Osteocyte (in vitro differentiated cells): ENCODE measurements at places on chromosomes 7 and 10. TPM values are rescaled to one million over a fixed set of nuclear protein-coding genes. Genes with fewer than 3 reads are reported as not detected.

GRCh38 chr10:51048792-51049191, 25.5 kb upstream of the PRKG1 start:
- H3K4me1 ChIP-seq: no peaks in the 10 kb centered on the region
- H3K27ac ChIP-seq: no peak overlapping the region
- no peaks in the 10 kb centered on the region for H3K36me3 ChIP-seq
- no peaks in the 10 kb centered on the region for H3K27me3 ChIP-seq

DNA sequence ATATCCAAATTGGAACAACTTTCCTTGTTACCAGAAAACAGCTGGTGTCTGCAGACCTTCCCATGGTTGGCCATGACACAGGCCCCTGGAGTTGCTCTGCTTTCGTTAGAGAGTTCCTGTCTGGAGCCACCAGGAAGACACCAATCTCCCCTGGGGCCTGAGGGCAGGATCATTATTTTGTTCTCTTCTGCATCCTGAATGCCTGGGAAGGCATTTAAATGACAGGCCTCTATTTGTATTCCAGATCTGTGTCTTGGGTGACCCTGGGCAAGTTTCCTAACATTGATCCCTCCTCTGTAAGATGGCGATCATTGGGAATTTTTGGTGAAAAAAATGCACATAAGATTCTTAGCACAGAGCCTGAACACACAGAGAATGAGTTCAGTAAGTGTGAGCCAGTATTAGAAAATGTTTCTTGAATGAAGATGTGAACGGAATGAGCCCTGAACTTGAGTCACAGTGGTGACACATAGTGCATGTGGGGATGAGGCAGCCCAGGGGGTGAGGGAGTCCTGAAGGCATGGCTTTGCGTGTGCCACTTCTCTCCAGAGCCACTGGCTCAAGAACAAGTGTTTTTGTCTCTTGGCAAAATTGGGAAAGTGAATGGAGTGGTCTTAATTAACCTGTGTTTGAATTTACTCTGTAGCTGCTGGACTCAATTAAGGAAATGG, 28.4 kb downstream of the BMPER start:
- no peak for DNase-seq
- H3K27me3 ChIP-seq: no peaks in the 10 kb centered on the region
- no peak overlapping the region for H3K27ac ChIP-seq
- H3K4me1 ChIP-seq: peaks cover 17% of the 10 kb centered on the region

GRCh38 chr10:132848951-132849545, 63.1 kb upstream of the NKX6-2 start:
- no peaks in the 10 kb centered on the region for H3K4me1 ChIP-seq
- peak; percentile 76 for DNase-seq
- peaks cover 16% of the 10 kb centered on the region for H3K27me3 ChIP-seq
- H3K36me3 ChIP-seq: no peaks in the 10 kb centered on the region
- H3K27ac ChIP-seq: no peak overlapping the region
- no peak overlapping the region for H3K4me3 ChIP-seq

DNA sequence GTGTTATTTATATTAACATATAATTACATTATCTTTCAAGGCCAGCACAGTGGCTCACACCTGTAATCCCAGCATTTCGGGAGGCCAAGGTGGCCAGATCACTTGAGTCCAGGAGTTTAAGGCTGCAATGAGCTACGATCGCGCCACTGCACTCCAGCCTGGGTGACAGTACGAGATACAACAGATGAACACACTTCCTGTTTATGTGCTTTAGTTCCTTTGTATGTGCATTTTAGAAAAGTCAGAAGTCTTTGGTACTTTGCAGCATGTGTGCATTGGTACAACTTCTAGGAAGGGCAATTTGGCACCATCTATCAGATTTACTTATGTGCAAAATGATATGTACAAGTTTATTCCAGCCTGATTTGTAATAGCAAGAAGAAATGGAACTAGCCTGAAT, 13.3 kb downstream of the SLC35G1 start:
- H3K27ac ChIP-seq: no peak overlapping the region
- H3K4me3 ChIP-seq: no peak overlapping the region
- H3K36me3 ChIP-seq: peaks cover 6% of the 10 kb centered on the region
- H3K4me1 ChIP-seq: no peaks in the 10 kb centered on the region

DNA sequence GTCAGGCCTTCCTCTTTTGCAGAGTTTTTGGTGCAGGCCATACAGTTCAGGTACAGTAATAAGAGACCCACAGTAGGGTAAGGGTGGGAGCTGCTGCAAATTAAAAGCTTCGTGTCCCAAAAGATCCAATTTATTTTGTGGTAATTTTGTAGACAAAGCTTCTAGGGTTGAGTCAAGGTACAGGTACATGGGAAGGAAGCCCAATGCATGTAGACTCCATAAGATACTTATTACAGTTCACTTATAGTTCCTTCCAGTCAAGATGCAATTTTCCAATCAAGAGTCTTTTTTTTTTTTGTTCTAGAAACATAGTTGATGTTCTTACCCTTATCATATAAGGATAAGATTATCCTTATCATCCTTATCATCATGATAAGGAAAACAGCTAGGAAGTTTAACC, at the start of gene TAS2R4:
TAS2R4 (plus strand) TSS at position 301 of the 400 bp plus-strand sequence. CDS start 1,815 bp downstream, outside the sequence.
- no peak within 1 kb of the TSS for H3K4me3 ChIP-seq
- H3K27ac ChIP-seq: no peak within 1 kb of the TSS
- DNase-seq: no peak
- H3K27me3 ChIP-seq: no peaks in the 10 kb centered on the region

DNA sequence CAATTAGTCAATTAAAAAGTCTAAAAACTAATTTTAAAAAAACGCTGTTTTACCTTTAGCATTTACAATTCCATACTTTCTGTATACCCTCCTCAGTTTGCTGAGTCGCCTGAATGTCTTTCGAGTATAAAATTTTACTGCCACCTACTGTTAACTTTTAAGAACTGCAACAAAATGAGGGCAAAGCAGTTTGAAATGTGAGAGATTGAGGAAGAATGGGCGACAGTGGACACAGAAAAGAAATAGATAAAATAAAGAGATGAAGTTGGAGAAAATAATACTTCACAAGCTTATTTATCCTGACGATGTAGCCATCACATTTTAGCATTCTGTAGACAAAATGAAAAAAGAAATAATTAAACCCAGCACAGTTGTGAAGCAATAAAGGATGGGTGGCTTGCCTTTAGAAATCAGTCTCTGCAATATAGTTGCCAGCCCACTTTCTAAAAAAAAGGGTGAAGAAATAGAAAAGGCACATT, 110.8 kb upstream of the PTN start:
- no peak for DNase-seq
- H3K4me1 ChIP-seq: peaks cover 13% of the 10 kb centered on the region
- no peak overlapping the region for H3K27ac ChIP-seq
- no peaks in the 10 kb centered on the region for H3K36me3 ChIP-seq
- H3K27me3 ChIP-seq: no peaks in the 10 kb centered on the region

DNA sequence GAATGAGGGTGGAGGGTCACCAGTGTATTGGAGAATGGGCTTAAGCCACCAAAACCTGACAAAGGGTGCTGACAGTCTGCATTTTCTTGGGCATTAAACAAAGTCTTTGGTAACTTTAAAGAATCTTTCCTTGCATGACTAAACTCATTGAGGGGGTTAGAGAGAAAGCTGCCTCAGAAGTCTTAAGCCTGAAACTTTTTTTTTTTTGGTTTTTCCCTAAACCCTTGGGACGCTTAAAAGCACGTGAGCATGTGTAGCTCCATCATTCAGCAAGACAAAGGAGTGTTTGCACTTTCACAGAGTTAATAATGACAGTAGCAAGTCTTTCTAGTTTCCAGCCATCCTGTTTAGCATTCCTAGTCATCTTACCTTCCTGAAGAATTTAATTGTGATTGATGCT, 110.7 kb downstream of the LRMDA start:
- peaks cover 20% of the 10 kb centered on the region for H3K4me1 ChIP-seq
- no peaks in the 10 kb centered on the region for H3K36me3 ChIP-seq
- no peak overlapping the region for H3K27ac ChIP-seq
- H3K4me3 ChIP-seq: no peak overlapping the region
- no peak for DNase-seq
- H3K27me3 ChIP-seq: peaks cover 55% of the 10 kb centered on the region

DNA sequence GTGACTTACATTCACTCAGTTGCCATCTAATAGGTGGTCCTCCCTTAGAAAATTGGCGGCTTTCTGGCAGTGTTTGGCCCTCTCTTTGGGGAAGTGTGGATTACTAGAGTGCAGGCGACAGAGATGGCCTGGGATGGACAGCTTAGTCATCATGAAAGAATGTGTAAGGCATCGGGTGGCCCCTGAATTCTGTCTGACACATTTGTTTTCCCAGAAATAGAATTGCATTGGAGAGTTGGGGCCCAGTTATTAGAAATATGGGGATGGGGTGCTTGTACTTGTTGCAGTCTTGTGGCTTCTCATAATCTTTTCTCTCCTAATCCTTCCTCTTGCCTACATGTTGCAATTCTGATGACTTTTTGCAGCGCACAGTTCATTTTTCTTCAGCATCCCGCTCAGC, 13.8 kb downstream of the TCF7L2 start:
- H3K27me3 ChIP-seq: no peaks in the 10 kb centered on the region
- no peak for DNase-seq
- H3K4me1 ChIP-seq: peaks cover 73% of the 10 kb centered on the region
- H3K4me3 ChIP-seq: peak overlapping the region; percentile 2

DNA sequence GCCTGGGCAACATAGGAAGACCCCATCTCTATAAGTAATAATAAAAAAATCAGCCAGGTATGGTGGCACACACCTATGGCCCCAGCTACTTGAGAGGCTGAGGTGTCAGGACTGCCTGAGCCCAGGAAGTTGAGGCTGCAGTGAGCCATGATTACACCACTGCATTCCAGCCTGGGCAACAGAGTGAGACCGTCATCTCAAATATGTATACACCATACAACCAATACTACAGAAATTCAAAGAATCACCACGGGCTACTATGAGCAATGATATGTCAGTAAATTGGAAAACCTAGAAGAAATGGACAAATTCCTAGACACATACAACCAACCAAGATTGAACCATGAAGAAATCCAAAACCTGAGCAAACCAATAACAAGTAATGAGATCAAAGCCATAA, 60.3 kb upstream of the ZC3HAV1 start:
- no peak overlapping the region for H3K4me3 ChIP-seq
- H3K27me3 ChIP-seq: no peaks in the 10 kb centered on the region
- no peak overlapping the region for H3K27ac ChIP-seq
- peaks cover 21% of the 10 kb centered on the region for H3K36me3 ChIP-seq
- H3K4me1 ChIP-seq: no peaks in the 10 kb centered on the region

DNA sequence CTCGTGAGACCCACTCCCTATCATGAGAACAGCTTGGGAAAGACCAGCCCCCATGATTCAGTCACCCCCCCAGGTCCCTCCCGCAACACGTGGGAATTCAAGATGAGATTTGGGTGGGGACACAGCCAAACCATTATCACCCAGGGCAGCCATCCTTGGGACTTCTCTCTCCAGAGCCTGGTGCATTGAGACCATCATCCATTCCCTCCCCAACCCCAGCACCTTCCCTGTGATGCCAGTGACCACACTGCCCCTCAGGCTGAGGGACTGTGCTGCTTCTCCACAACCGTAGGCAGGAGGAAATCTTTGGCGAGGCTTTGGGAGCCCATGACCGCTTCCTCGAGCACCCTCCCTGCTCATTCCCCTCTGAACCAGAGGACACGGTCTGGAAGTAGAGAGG, 64.4 kb downstream of the TACC2 start:
- peaks cover 16% of the 10 kb centered on the region for H3K4me1 ChIP-seq
- H3K27ac ChIP-seq: no peak overlapping the region
- no peaks in the 10 kb centered on the region for H3K27me3 ChIP-seq
- DNase-seq: no peak

DNA sequence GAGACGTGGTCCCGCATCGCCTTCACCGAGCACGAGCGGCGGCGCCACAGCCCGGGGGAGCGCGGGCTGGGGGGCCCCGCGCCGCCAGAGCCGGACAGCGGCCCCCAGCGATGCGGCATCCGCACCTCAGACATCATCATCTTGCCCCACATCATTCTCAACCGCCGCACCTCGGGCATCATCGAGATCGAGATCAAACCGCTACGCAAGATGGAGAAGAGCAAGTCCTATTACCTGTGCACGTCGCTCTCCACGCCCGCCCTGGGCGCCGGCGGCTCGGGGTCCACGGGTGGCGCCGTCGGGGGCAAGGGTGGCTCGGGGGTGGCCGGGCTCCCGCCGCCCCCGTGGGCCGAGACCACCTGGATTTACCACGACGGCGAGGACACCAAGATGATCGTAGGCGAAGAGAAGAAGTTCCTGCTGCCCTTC, 737 bp downstream of the CNNM2 start:
- peak overlapping the region; percentile 88 for H3K4me3 ChIP-seq
- H3K27me3 ChIP-seq: peaks cover 13% of the 10 kb centered on the region
- no peak overlapping the region for H3K27ac ChIP-seq
- peaks cover 4% of the 10 kb centered on the region for H3K36me3 ChIP-seq
- peaks cover 51% of the 10 kb centered on the region for H3K4me1 ChIP-seq

DNA sequence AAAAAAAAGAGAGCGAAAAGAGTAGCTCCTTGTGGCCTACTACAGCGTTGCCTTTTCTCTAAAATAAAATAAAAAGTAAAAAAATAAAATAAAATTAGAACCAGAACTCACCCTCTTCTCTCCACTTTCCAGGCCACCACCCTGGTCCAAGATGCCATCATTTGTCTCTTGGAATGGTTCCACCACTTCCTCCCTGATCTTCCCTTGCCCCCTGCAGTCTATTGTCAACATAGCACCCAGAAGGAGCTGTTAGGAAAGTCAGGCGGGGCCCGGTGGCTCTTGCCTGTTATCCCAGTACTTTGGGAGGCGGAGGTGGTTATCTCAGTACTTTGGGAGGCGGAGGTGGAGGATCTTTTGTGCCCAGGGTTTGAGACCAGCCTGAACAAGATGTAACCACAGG, 7.6 kb upstream of the GRID2IP start:
- H3K4me3 ChIP-seq: no peak overlapping the region
- H3K27me3 ChIP-seq: peaks cover 8% of the 10 kb centered on the region
- H3K36me3 ChIP-seq: no peaks in the 10 kb centered on the region
- no peaks in the 10 kb centered on the region for H3K4me1 ChIP-seq
- no peak overlapping the region for H3K27ac ChIP-seq

DNA sequence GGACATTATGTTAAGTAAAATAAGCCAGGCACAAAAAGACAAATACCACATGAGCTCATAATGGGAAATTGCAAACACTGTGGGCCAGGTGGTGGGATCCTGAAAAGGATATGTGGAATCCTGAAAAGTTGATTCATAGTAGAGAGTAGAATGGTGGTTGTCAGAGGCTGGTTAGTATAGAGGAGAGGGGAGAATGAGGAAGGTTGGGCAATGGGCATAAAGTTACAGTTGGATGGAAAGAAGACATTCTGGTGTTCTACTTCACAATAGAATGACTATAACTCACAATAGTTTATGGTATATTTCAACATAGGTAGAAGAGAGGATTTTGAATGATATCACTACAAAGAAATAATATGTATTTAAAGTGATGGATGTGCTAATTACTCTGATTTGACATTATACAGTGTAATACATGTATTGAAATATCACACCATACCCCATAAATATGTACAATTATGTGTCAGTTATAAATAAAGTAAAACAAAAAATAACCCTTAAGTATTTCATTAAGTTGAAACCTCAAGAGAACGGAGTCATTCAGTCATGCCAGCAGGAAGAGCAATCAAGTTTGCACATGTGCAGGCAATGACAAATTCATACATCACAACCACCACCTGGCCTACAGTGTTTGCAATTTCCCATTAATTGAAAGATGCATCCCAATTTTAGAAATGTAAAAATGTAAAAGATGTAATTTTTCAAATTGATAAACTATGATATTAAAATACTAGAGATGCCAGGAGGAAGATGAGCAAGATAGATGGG, 156.7 kb downstream of the MAGI2 start:
- DNase-seq: no peak
- H3K27ac ChIP-seq: no peak overlapping the region
- no peaks in the 10 kb centered on the region for H3K36me3 ChIP-seq
- no peaks in the 10 kb centered on the region for H3K27me3 ChIP-seq
- H3K4me1 ChIP-seq: peaks cover 16% of the 10 kb centered on the region

The LRRN3 gene
- total RNA-seq: 0.55 and 0.56 TPM in 2 replicates

The PRLHR gene
- not detected in 2 replicates for total RNA-seq

The AS3MT gene
- 2.7 and 2.8 TPM in 2 replicates for total RNA-seq

The ATE1 gene
- total RNA-seq: 29.0 and 30.6 TPM in 2 replicates

The TAS2R5 gene
- 3.1 and 3.2 TPM in 2 replicates for total RNA-seq

The ZNF804B gene
- not detected in 2 replicates for total RNA-seq
